Activated CD4-positive, alpha-beta T cell treated with anti-CD3 and anti-CD28 coated beads, Interleukin-2, amount 50 U/mL, for 1 hour (primary cell): ENCODE measurements at places on chromosomes 2 and 18.

DNA sequence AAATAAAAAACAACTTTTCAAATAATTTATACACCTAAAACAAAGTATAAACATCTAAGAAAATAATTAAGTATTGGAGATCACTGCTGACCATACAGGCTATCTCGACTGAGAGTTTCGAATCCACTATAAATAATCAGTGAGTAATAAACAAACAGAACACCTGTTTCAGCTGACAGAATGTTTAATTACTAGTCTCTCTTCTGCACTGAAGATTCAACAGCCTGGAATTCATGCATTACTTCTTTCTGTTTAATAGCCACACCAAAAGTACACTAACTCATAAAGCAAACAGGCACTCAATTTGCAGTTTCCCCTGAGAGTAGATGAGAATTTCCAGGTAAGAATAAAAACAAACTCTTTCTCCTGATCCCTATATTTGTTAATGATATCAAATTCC lies 138.5 kb downstream of the RBMS1 start:
- no peak for DNase-seq

- DNase-seq, result no peak
These were observed 2.6 kb upstream of the UBE2F start for GRCh38 chr2:237964194-237964577.

- DNase-seq, result no peak
These were observed 79.4 kb upstream of the ARHGAP28 start for GRCh38 chr18:6650127-6650507.

DNA sequence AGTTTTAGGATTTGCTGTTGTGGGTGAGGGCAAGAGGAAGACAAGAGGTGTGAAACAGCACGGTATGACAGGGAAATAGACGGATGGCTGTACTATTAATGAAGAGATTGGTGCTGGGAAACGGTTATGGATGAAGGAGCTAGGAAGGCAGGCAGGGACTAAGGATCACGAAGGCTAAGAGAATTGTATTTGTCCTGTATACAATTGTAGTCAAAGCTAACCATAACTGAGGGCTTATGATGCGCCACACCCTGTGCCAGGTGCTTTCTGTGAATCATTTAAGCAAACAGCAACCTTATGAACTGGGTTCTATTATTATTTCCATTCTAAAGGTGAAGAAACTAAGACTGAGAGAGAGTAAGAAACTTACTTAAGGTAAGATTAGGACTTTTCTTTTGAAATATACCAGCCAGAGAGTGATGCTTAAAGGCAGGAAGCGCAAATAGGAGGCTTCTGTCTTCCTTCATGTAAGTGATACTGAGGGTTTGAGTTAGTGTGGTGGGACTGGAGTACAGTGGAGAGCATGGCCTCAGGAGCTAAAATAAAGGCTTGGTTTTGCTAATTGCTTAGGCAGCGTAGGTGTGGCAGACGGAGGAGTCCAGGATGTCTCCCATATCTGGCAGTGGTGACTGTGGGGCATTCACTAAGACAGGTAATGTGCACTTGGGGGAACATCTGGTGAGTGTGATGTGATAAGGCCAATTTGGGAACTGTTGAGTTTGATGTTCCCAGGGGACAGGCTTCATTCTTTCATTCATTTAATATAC lies 85.8 kb downstream of the PLEKHM3 start:
- no peak for DNase-seq

- no peak for DNase-seq
These were observed 289.6 kb upstream of the ZNF804A start for GRCh38 chr2:184308706-184309105.
